ENCODE measurements at places on chromosomes 11 and 22.

DNA sequence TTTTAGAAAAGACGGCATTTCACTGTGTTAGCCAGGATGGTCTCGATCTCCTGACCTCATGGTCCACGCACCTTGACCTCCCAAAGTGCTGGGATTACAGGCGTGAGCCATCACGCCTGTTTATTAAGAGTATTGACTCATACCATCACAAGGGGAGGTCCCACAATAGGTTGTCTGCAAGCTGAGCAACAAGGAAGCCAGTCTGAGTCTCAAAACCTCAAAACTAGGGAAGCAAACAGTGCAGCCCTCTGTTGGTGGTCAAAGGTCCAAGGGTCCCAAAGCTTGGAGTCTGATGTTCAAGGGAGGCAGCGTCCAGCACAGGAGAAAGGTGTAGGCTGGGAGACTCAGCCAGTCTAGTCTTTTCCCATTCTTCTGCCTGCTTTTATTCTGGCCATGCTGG lies 32.8 kb upstream of the LDLRAD3 start:
- no peak for DNase-seq

DNA sequence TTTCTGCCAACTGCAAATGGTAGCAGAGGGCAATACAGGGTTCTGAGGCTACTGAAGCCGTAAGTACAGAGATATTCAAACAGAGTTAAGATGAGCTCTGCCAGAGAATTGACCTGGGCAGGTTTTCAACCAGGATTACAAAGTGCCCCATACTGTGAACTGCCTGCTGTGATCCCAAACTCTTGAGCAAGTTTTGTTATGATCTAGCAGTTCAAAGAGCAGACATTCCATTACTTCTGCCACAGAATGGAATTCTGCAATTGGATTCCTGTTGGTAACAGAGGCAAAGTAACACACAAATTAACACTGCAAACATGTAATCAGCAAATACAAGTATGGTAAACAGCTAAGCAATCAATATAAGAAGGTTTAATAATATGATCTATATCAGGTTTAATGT lies 31.2 kb downstream of the ALG9 start:
- DNase-seq: no peak

- peak; percentile 62 for DNase-seq
Observed at GRCh38 chr22:49767355-49768062, 60.2 kb downstream of the BRD1 start.

GRCh38 chr11:9459667-9460321 lies 1.0 kb upstream of the ZNF143 start:
- peak; percentile 53 for DNase-seq

DNA sequence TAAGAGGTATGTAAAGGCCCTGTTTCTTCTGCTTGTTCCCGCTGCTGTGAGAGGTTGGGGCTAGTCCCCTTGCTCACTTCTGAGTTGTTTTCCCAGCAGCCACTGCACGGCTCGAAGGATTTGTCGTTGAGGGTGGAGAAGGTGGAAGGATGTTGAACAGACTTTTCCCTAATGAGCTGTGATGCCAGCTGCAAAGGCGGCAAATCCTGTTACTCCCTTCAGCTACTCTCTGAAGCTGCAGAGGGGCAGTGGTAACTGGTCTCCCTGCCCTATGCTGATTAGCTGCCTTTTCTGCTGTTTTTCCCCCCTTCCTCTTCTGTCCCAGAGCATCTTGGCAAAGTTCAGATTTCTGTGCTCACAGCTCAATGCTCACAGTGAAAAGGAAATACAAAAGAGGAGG lies 90.4 kb upstream of the SLC25A18 start:
- DNase-seq: no peak

- no peak for DNase-seq
Observed at GRCh38 chr11:123137431-123138224, 57.4 kb downstream of the CLMP start.

- DNase-seq: no peak
Observed at GRCh38 chr11:47912843-47913437, 64.8 kb upstream of the NUP160 start.

- peak; percentile 74 for DNase-seq
Observed at GRCh38 chr22:41217553-41218157, 12.5 kb downstream of the L3MBTL2 start.

GRCh38 chr11:62062223-62062861 lies 61.5 kb upstream of the INCENP start:
- peak; percentile 28 for DNase-seq

Measured in activated CD4-positive, alpha-beta T cell treated with anti-CD3 and anti-CD28 coated beads, Interleukin-10, Interleukin-2, amounts not matched to agents 100 ng/mL and 50 ng/mL, durations not matched to agents 16 hours and 8 hours (primary cell).